ENCODE measurements at places on chromosomes 3 and 15.

GRCh38 chr15:25089577-25089976 lies 134.8 kb downstream of the SNRPN start:
- no peak for DNase-seq

GRCh38 chr3:87233805-87234204 lies 6.7 kb downstream of the CHMP2B start:
- no peak for DNase-seq

DNA sequence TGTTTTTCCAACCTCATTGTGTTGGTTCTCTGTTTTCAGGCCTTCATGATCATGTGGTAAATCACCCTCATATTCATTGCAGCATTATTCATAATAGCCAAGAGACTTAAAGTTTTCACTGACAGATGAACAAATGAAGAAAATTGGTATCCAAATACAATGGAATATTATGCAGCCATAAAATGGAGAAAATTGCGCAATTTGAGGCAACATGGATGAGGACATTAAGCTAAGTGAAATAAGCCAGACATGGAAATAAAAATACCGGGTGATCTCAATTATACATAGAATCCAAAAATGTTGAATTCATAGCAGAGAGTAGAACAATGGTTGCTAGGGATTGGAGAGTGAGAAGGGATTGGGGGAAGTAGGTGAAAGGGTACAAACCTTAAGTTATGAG lies 491.9 kb upstream of the KCNMB2 start:
- no peak for DNase-seq

GRCh38 chr15:87633525-87633924 lies 623.0 kb downstream of the NTRK3 start:
- no peak for DNase-seq

GRCh38 chr3:190747571-190747970 lies 114.9 kb downstream of the GMNC start:
- no peak for DNase-seq

GRCh38 chr3:101925564-101925963 lies 76.2 kb downstream of the NFKBIZ start:
- no peak for DNase-seq

GRCh38 chr3:115469649-115470048 lies 153.7 kb upstream of the GAP43 start:
- no peak for DNase-seq

DNA sequence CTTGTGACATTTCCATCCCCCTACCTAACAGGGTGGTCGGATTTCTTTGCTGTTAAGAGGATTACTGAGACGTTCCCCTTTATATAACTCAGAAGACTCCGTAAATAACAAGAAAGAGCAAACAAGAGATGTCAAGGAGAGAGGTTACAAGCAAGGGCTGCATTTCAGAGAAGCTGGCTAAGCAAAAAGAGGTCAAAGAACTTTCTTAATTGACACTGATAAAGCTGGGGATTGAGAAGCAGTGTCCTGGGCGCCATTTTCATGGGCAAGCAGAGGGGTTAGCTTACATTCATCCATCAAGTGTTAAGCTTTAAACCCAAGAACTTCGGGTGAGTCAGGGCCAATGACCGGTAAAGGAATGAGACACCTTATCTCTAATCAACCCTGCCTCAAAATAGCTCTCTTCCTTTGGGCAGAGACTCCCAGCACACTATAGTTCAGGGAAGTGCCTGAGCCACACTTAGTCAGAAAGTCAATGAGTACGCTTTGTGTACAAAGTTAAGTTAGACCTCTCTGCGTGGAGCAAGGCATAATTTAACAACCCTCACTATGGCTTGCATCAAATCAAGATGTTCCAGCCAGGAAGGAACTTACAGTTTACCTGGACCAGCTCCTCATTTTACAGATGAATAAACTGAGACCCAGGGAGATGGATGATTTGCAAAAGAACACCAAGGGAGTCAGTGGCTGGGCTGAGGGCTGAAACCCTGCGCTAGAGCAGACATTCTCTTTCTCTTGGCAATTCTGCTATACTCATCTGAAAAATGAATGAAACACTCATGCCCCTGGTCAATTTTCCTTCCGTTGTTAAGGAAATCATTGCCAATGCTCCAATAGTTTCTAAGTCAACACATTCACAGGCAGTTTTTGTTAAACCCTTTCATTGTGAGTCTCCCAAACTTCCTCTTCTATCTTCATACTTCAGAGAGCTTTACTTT lies 44.6 kb downstream of the CCNL1 start:
- DNase-seq: no peak

DNA sequence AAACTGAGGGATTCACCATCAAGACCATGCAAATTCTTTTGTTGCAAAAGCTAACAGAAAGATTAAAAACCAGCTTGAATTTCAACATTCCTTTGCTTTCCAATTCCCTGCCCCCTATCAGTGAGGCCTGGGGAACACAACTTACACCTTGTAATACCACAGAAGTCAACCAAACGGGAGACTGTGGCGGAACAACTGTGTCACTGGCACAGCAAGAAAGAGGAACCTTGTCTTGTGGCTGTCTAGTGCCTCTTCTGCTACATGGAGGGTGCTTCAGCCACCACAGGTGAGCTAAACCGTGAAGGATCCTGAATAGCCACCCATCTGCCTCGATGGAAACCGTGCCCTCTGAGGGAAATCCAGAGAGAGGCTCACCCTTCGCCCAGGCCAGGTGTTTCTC lies 11.4 kb downstream of the CCDC12 start:
- no peak for DNase-seq

GRCh38 chr3:16239086-16239770 lies 25.5 kb downstream of the DPH3 start:
- no peak for DNase-seq

DNA sequence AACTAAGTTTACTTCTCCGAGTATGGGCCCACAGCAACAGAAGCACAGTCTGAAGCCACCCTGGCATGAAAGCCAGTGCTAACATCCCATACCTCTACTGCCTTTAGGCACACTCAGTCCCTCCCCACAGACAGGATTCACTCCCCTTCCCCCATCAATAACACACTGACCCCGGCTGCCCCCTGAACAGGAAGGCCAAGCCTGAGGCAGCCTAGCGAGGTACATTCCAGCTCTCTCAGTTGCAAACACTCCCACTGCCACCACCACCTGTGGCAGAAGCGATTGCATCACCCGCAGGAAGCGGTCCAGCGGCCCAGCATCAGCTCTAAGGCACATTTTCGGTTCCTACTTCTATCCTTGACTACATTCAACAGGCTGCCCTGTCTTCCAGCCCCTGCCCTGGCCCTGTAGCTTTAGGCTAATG lies 7.0 kb upstream of the BMF start:
- no peak for DNase-seq

GRCh38 chr3:40690749-40691451 lies 166.1 kb downstream of the ZNF621 start:
- no peak for DNase-seq

GRCh38 chr3:75906555-75907112 lies 121.3 kb upstream of the ZNF717 start:
- peak; percentile 9 for DNase-seq

GRCh38 chr3:132256989-132257388 lies 60.2 kb upstream of the ACP3 start:
- peak; percentile 53 for DNase-seq

DNA sequence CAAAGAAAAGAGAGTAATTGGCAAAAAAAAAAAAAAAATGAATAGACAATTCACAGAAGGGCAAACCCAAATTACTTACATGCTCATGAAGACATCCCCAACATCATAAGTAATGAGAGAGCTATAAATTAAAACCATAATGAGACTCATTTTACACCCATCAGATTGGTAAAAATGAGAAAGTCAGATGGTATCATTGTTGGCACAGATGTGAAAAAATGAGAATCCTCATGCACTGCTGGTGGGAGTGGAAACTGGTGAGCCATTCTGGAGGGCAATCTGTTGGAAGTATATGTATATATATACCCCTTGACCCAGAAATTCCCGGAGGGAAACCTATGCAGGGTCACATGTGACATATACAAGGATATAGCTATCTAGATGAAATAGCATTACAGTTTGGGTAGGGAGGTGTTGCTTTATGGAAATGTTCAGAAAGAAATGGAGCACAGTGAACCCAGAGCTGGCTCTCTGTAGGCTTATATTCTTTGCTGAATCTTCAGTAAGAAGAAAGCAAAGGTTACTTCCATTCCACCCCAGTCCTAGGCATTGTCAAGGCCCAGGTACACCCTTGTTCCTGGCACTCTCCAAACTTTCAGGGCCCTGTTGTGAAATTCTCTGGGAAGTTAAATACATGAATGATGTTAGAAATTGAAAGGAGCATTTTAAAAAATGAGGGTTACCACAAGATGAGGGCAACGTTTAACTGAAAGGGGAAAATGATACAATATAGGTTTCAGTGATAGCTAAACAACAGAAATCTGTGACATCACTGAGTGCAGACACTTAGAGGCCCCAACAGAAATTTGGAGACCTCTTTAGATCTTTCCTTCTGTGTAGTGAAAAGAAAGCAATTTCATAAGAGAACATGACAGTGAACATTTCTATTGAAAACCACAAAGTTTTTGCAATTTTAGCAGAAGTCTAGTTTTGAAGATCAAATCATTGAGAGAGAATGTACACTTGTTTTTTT lies 132.7 kb upstream of the TPRG1 start:
- DNase-seq: no peak

- DNase-seq: peak; percentile 80
These were observed 19.2 kb upstream of the MAP6D1 start for GRCh38 chr3:183844606-183845005.

GRCh38 chr3:151969026-151969642 lies 95.7 kb downstream of the SUCNR1 start:
- DNase-seq: peak; percentile 10

- no peak for DNase-seq
These were observed 115.7 kb downstream of the AKAP13 start for GRCh38 chr15:85496151-85496550.

DNA sequence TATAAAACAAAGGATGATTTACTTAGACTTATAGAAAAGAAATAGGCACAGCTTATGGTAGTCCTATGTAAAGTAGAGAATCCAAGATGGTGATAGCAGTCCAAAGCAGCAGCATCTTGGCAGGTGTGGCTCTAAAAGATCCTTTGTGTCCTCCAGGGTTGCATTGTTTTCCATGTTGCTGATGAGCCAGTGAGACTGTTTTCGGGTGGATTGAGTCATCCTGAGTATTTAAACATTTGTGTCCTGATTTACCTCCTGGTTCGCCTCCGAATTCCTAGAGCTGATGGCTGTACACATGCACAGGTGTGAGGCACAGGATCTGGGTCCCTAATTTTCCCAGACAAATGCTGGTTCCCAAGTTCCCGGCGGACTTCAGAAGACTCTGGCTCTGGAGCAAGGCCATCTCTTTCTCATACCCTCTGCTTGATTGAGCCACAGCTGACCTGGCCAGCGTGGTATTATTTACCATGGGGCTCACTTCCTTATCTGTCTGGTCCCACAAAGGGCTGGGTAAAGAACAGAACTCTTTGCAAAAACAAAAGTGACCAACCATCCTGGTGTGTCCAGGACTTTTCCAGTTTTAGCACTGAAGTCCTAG lies 51.0 kb downstream of the ARNT2 start:
- DNase-seq: no peak

DNA sequence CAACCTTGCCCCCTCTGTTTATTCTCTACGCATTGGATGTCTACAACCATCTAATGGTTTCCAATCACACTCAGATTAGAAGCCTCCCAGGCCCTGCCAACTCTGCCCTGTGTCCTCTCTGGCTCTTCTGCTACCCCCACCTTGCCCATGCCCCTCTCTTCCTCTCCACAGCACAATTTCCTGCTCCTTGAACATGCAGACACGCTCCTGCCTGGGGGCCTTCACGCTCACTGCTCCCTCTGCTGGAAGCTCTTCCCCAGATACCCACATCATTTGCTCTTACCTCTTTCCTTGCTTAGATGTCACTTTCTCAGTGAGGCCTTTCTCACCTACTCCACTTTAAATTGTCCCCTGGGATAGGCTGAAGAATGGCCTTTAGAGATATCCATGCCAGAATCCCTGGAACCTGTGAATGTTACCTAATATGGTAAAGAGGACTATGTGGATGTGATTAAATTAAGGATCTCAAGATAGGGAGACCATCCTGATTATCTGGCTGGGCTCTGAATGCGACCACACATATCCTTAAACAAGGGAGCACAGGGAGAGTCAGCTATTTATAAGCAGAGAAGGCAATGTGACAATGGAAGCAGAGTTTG lies 9.9 kb downstream of the KY start:
- peak; percentile 26 for DNase-seq

DNA sequence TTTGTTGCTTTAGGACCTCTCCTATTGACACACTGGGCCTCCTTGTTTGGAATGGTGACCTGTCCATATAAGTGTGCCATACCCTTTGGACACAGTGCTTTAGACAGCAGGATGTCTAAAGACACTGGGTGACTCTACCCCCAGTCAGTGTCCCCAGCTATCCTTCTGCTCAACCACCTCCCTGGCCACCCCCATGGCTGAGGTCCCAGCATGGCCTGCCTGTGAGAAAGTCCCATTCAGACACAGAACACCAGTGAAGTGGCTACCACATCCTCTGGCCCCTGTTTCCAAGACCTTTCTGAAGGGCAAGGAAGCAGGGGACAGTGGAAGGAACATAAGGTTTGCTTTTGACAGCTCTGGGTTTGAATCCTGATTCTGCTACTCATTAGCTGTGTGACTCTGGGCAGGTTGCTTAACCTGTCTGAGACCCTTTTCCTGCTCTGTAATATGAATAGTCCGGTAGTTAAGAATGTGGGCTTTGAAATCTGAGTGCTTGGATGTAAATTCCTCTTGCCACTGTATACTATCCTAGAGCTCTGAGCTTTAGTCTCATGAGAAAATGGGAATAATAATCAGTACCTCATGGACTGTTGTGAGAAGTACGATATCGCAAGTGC lies 6.3 kb upstream of the AP3S2 start:
- no peak for DNase-seq

DNA sequence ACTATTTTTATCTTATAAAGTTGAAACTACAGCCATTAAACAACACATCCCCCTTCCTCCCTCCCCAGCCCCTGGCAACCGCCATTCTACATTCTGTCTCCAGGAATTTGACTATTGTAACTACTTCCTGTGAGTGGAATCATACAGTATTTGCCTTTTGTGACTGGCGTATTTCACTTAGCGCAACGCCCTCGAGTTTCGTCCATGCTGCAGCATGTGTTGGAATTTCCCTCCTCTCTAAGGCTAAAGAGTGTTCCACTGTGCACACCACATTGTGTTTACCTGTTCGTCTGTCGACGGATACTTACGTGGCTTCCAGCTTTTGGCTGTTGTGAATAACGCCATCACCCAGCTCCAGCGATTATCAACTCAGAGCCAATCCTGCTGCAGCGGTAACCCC lies 52.0 kb upstream of the DLG1 start:
- DNase-seq: no peak

All from fibroblast of skin of abdomen (primary cell).